ENCODE measurements at places on chromosomes 1 and 21. TPM values are rescaled to one million over a fixed set of nuclear protein-coding genes. Genes with fewer than 3 reads are reported as not detected.

The CFHR4 gene
- not detected for total RNA-seq

The COL6A1 gene
- 1,625 TPM for total RNA-seq

The PTGER3 gene
- total RNA-seq = 0.77 TPM

The PALMD gene
- total RNA-seq = 31.9 TPM

The PAQR6 gene
- total RNA-seq = 0.19 TPM

The LIPI gene
- not detected for total RNA-seq

The ZFYVE9 gene
- total RNA-seq = 30.3 TPM

The DENND2D gene
- 10.7 TPM for total RNA-seq

The HMGN1 gene
- total RNA-seq = 169 TPM

The MTOR gene
- total RNA-seq = 38.0 TPM

The NBPF6 gene
- total RNA-seq = not detected

The CDK18 gene
- 0.58 TPM for total RNA-seq

The LAMC2 gene
- total RNA-seq = 2.8 TPM

The SH2D1B gene
- total RNA-seq = not detected

The EFNA1 gene
- 1.4 TPM for total RNA-seq

The SPATA17 gene
- total RNA-seq = 1.1 TPM

The SHISAL2A gene
- total RNA-seq = not detected

The FAM177B gene
- not detected for total RNA-seq

The GBP2 gene
- 10.9 TPM for total RNA-seq

The C1orf141 gene
- total RNA-seq = not detected

The ARL8A gene
- total RNA-seq = 28.2 TPM

The HORMAD1 gene
- total RNA-seq = 0.19 TPM

The ASTN1 gene
- total RNA-seq = not detected

The GCSAML gene
- not detected for total RNA-seq

The FCRL4 gene
- not detected for total RNA-seq

The TRAF3IP3 gene
- not detected for total RNA-seq

The UCK2 gene
- total RNA-seq = 142 TPM

The C1orf87 gene
- not detected for total RNA-seq

The TEX38 gene
- total RNA-seq = not detected

The LCE3D gene
- not detected for total RNA-seq

The ROR1 gene
- total RNA-seq = 7.3 TPM

All from regular cardiac myocyte (primary cell).